Glutamatergic neuron (in vitro differentiated cells): ENCODE measurements at places on chromosomes 6 and 20. TPM values are rescaled to one million over a fixed set of nuclear protein-coding genes. Genes with fewer than 3 reads are reported as not detected.

The HMGCLL1 gene
- 6.3 TPM for total RNA-seq

The PNLDC1 gene
- total RNA-seq: not detected

The EFCAB8 gene
- not detected for total RNA-seq

The E2F1 gene
- total RNA-seq: 66.0 TPM

The HLA-DOB gene
- total RNA-seq: not detected
